Stimulated activated CD4-positive, alpha-beta T cell treated with anti-CD3 and anti-CD28 coated beads, Interleukin-1b, Interleukin-23, amount 100 ng/mL, for 24 hours (primary cell): ENCODE measurements at places on chromosomes 2 and 18.

DNA sequence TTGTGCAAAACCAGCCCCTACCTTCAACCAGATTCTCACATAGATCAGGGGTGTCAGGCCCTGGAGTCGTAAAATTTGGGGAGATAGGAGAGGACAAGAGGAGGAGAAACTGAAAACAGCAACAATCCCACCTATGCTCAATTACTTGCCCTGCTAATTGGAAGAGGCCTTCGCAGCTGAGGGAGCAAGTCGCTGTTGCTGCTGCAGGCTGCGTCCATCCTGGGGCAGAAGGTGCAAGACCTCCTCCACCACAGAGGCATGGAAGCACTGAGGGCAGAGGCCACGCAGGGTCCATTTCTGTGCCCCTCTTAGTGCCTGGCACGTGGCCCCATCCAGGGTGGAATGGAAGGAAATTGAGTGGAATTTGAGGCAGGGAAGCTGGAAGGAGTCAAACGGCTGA lies 36.5 kb downstream of the CNGA3 start:
- no peak for DNase-seq

- no peak for DNase-seq
These were observed 228.6 kb downstream of the SATB2 start for GRCh38 chr2:199228887-199229819.

DNA sequence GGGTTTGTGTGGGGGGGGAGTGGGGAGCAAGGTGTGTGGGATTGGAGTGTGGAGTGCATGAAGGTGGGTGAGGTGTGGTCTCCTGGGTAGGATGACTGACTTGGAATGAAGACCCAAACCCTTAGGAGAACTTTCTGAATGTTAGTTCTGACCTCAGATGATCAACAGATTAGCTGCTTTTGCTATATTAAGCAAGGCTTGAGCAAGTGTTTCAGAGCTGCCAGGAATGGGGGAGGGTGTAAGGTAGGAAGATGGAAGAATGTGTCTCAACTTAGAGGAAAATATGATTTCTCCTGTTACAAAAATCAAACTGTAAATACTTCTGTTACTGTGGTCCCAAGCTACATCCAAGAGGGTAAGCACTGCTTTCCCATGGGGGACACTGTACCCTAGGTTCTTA lies 273.6 kb downstream of the TGIF1 start:
- no peak for DNase-seq

GRCh38 chr2:239587311-239587731 lies 186.5 kb upstream of the HDAC4 start:
- no peak for DNase-seq

DNA sequence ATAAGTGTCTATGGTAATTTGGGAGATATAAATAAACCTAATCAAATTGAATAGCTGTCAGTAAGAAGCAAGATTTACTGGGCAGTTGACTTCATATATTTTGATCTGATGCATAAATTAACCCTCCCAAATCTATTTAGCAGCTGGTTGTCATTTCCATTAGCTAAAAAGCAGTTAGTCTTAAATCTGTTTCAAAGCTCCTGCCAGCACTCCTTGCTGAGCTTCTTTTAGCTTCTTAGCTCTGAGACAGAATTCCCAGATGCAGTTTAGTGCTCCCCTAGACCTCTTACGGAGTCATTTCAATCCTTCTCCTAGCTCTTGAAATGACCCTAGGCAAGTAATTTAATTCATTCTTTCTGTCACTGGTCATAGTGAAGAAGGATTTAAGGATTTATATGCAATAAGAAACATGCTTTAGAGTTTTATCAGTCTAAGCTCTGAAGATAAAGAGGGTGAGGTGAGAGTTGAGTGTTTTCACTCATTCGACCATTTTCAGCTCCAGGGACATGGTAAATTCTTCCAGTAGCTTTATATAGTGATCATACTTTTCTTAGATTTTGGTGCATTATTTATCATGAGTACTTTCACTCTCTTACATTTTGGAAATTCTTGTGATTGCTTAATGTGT lies 98.9 kb downstream of the PHLPP1 start:
- no peak for DNase-seq

DNA sequence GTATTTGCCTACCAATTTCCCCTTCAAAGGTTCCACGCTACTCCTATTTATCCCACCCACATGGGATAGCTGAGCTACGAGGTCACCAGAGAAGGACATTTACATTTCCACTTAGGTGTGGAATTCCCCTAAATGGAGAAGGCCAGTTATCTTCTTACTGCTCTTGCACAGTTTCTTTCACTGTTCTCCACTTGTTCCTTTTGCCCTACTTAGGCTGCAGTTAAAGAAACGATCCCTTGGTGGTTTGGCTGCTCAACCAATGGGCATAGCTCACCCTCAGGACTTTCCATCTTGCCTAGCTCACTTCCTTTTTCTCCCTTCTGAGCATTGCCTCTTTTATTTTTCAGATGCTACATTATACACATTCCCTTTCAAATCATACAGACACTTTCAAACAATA lies 11.2 kb upstream of the NABP1 start:
- DNase-seq, result no peak

GRCh38 chr2:238203973-238204683 lies 633 bp upstream of the ILKAP start:
- no peak for DNase-seq

DNA sequence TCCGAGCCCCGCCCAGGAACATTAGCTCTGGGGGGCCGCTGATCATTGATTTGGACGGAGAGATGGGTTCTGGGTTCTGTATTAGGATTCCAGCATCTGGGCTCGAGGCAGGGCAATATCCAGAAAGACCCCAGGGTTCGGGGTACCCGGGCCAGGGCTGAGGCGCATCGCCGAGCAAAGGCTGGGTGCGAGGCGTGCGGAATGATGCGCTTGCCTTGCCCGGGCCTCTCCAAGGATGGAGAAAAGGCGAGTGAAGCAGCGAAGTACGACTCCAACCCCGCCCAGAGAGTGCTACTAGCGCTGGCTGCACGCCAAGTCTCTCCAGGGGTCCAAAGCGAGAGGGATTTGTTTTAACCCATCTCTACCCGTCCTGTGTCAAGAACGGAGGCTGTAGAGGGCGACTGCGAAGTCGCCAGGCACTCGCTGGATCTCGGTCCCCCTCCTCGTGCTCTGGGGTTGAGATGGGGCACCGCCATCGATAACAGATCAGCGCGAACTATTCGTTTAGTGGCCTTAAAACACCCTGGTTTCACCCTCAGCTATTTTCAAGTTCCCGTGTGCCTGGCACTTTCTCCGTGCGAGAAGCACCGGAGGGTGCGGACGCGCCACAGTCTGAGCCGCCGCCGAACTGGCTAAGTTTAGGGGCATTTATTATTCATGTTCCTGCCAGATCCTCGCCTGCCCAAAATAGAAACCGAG lies 1.9 kb downstream of the ADCYAP1 start:
- no peak for DNase-seq

DNA sequence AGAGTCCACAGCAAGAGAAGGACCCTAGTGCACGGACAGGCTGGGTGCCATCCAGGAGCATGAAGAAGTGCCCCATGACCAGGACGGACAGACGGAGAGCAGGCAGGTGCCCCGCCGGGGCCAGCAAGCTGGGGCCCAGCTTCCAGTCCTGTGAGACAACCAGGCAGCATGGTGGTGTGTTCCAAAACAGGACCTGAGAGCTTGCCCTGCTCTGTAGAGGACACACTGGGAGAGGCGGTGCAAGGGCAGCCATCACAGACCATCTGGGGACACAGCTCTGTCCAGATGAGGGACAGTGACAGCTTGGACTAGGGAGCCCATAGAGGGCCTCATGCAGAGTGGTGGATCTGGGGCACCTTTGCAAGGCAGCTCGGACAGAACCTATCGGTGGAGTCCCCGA lies 279.8 kb downstream of the EIPR1 start:
- no peak for DNase-seq

DNA sequence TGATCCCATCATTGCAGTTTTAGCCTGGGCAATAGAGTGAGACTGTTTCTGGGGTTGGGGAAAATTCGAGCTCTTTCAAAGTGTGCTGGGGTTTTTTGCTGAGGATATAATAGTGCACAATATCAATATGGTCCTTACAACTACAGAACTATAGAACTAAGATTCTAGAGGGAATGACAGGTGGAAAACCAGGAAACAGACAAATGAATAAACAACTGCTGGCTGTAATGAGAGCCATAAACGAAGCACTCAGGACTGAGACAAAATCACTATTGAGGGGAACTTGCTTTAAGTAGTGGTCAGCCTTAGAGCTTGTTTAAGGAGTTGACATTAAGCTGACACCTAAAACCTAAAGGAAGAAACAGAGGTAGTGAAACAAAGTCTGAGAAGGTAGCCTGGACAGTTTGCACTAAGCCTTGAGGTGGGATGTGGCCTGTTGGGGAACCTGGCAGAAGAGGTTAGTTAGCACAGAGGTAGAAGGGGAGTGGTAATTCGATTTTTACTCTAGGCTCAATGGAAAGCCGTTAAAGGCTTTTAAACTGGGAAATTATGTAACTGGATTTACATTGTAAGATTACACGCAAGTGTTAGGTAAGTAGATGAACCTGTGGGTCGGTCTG lies 33.8 kb downstream of the LCLAT1 start:
- DNase-seq, result no peak

- no peak for DNase-seq
These were observed 70.8 kb downstream of the OXER1 start for GRCh38 chr2:42693013-42693615.

GRCh38 chr2:120347396-120348060 lies 1.6 kb downstream of the INHBB start:
- DNase-seq, result no peak

- no peak for DNase-seq
These were observed 14.9 kb upstream of the SERPINB2 start for GRCh38 chr18:63872586-63872985.

DNA sequence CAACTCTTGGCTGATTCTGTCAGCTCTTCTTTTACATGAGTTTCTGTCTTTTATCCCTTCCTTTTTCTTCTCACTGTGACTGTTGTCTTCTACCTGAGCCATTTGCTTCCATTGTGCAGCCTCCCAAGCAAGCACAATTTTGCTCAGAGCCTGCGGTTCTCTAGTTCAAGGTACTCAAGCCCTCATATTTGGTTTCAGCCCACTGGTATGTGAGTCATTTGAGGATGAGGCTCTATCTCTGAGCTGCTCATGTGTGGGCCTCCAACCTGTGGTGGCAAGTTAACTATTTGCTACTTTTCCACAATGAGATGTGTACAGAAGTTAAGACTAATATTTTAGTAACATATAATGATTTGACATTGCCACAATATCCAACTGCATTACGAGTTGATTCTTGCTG lies 183.0 kb downstream of the PHLPP1 start:
- no peak for DNase-seq

DNA sequence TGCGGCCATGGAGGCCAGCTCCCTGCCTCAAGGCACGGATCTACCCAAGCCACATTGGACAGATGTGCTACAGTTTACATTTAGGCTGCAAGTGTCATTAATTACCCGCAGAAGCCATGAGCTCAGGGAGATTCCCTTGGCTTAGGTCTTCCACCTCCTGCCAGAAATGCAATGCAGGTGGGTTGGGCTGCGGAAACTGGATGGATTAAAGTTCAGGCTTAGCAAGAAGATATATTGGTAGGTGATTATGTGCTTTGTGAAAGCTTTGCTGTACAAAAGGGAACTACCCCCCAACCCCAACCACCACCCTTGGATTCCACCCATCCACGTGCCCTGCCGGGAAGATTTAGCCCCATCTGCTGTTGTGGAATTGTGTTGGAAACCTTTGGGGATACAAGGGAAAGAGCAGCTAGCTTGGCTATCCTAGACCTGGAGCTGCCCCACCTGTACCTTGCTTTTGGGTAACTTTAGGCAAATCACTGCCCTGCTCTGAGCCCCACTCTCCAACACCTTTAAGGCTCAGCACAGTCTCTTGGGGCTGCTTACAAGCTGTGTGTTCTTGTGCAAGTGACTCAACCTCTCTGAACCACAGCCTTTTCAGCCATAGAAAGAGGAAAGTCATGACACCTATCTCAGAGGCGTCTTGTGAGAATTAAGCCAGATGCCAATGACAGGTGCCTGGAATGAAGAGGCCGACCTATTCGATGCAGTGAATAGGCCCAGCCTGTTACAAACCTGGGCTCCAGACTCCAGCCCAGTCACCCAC lies 141.6 kb upstream of the GLI2 start:
- no peak for DNase-seq

DNA sequence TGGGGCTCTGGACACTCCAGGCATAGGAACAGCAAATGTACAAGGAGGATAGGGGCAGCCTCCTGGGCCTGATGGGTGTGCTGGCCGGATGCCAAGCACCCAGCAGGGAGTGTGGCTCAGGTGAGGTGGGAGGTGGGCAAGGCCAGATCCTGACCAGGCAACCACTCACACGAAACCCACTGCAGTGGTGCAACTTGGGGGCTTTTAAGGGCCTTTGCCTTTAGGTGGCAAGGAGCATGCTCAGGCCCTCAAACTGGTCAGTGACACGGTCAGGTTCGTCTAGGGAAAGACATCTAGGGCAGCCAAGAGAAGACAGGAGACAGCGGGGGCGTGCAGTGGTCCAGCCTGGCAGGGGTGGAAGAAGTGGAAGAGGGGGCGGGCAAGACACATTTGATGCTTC lies 18.4 kb upstream of the TEX51 start:
- DNase-seq, result no peak

GRCh38 chr2:161546635-161547034 lies 77.6 kb upstream of the SLC4A10 start:
- no peak for DNase-seq

DNA sequence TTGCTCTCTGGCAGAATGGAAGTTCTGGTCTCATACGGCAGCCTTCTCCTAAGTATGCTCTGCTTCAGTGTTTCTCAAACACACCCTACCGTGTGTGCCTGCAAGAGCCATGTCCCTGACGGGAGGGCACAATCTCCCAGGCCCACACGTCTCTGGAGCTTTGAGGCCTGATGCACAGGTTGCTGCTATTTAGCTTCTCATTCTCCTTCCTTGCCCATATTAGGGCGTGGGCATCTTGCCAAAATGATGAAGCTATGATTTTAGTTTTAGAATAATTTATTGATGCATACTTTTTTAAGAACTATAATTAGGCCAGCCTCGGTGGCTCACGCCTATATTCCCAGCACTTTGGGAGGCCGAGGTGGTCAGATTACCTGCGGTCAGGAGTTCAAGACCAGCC lies 107.9 kb downstream of the RNF144A start:
- no peak for DNase-seq

- DNase-seq, result no peak
These were observed 162.7 kb downstream of the PPP1R1C start for GRCh38 chr2:182148344-182148743.

GRCh38 chr2:128421286-128421685 lies 102.6 kb upstream of the HS6ST1 start:
- no peak for DNase-seq

- DNase-seq, result no peak
These were observed 113.3 kb downstream of the FSHR start for GRCh38 chr2:49041061-49041460.

DNA sequence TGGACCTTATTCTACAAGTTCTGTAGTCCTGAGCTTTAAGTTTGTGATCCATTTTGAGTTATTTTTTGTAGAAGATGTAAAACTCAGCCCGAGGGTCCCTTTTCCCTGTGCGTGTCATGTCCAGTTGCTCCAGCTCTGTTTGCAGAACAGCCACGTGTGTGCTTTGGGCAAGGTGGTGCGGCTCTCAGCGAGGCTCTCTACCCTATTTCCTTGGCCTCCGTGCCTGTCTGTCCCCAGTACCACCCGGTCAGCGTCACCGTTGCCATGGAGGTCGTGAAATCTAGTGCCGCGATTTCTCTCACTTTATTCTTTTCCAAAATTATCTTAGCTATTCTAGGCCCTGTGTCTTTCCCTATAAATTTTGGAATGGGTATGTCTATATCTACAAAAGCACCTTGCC lies 141.0 kb upstream of the CTDP1 start:
- no peak for DNase-seq
